ENCODE measurements at places on chromosomes 5 and 9. TPM values are rescaled to one million over a fixed set of nuclear protein-coding genes. Genes with fewer than 3 reads are reported as not detected.

DUSP1 gene
- total RNA-seq: 2,948 TPM

HSD17B3 gene
- 1.5 TPM for total RNA-seq

SET gene
- 162 TPM for total RNA-seq

PAIP2 gene
- total RNA-seq: 55.8 TPM

GRCh38 chr9:115444959-115445358, 327.0 kb upstream of the TNC start:
- no peak for DNase-seq

GRCh38 chr9:91126761-91127445, 234.8 kb downstream of the AUH start:
- no peak for DNase-seq

DNA sequence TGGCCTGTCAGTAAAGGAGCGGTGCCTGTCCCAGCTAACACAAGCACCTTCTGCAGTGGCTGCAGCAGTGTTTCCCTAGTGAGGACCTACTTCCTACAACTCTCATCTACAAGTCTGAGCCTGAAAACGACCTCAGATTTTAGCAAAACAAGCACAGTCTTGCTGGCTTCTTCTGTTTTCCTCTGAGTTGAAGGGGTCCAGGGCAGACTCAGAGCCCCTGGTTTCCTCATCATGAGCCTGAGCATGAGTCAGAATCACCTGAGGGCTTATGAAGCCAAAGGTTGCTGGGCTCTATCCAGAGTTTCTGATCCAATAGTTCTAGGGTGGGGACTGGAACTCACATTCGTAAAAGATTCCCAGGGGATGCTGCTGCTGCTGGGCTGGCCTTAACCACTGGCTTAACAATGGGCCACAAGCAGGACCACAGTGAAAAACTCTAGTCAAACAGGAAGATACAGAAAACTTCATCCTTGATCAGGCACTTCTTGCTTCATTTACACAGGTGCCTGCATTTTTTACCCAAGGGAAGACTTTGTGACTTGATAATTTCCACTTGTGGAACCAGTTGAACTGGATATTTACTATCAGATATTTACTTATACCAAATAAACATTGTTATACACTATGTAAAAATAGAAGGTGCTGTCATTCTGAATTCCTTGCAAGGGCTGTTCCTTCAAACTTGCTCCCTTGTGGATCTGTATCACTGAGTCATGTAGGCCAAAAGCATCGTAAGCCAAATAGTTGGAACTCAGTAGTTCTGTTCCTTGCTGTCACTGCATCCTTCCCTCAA, 4.3 kb upstream of the ACER2 start:
- no peak for DNase-seq

GRCh38 chr5:38422622-38423021, 133.8 kb downstream of the LIFR start:
- DNase-seq: no peak

GRCh38 chr5:168251259-168251658, 40.2 kb upstream of the WWC1 start:
- DNase-seq: no peak

DNA sequence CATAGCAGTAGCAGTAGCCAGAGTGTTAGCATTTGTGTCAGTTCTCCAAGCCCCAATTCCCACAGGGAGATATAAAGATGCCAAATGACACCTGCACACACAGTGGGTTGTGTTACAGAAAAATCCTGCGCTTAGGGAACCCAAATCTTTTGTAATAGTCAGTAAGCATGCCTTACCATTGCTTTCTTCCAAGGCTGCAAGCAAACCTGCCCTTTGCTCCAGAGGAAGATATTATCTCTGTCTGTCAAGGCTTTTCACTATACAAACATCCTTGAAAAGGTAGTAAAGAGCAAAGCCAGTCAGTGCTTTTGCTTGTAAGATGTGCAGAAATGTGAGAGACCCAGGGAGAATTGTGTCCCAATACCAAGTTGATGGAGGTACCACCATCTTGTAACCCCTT, 2.9 kb downstream of the ANKDD1B start:
- DNase-seq: no peak

GRCh38 chr5:116525674-116526073, 48.9 kb downstream of the SEMA6A start:
- no peak for DNase-seq

- DNase-seq: no peak
These were observed 261.5 kb downstream of the CEMIP2 start for GRCh38 chr9:71506821-71507220.

DNA sequence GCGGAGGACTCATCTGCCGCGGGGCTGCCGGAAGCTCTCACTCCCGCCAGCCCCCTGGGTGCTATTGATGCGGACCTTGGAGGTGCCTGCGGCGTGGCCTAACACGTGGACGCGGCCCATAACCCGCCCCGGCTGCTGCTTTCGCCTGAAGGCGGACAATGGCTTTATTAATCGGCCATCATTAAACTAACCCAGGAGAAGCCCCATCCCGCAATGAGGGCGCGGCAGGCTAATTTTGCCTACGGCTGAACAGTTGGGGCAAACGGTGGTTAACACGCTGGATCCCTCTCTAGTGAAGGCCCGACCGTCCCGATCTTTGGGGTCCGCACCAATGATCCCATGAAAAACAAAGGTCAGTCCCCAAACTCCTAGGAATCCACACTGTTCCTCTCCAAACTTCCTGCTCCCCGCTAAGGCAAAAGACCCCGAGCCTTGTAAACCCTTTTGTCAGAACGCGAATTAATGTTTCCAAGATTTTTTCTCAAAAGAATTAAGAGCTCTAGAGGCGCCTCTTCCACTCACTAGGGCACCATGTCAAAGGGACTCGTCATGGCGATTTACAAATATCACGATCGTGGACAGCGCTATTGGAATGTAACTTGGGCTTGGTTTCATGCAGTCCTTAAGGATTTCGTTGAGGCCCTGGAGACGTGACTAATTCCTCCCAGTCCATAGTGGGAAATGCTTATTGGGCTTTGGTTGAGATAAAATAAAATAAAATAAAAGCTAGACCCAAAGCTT, 193.1 kb downstream of the MEF2C start:
- no peak for DNase-seq

DNA sequence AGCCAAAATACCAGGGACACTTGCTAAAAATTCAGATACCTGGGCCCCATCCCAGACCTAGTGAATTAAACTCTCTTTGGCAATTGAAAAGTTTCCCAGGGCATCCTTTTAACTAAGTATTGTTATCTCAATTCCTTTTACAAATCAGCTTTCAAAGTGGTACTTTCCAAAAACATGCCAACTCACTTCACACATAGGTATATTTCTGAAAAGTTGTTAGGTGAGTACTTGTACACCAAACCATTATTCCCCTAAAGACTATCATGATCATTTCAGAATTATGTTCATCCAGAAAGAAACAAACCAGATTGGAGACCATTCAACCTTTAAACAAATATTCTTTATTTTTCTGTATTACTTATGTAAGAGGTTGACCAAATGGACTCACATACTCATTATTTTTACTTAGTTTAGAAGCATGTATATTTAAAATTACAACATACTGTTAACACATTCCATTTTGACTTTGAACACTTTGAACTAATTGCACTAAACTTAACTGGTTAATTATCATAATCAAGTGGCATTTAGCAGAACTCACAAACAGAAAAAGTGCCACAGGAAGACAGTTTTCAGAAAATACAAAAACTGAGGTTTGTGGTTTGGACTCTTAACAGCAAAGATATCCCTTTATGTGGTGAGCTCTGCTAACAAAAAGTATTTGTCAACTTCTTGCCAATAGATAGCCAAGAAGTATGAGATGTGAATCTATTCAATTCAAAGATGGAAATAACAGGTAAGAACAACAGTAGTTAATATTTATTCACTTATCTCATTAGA, 40.7 kb downstream of the KIAA0825 start:
- no peak for DNase-seq

DNA sequence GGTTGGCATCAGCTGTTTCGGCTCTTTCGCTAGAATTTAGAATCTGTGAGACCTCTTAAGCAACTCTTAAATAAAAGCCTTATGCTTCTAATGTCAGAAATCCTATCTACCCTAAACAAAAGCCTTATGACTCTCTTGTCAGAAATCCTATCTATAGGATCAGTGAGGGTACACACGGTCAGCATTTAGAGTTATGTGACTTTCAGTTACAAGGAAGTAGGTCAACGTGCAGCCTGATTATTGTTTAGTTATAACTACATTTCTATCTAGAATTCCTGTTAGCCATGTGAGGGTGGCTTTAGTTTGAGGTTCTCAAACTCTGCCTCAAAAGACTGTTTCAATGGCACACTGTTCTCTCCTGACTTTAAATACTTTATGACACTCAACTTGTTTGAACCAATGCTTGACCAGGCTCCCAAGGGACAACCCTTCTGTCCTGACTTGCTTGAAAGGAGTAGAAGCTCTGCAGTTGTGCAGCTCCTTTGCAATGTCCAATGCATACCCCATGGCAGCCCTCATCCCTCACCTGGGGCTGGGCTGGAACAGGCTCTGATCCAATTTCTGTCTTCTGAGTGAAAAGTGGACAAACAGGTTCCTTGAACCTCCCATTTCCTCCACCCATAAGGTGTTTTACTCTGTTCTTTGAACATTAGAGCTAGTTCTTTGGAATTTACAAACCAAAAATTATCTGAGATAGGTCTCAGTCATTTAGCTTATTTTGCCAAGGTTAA, 251.6 kb upstream of the PIK3R1 start:
- DNase-seq: no peak

DNA sequence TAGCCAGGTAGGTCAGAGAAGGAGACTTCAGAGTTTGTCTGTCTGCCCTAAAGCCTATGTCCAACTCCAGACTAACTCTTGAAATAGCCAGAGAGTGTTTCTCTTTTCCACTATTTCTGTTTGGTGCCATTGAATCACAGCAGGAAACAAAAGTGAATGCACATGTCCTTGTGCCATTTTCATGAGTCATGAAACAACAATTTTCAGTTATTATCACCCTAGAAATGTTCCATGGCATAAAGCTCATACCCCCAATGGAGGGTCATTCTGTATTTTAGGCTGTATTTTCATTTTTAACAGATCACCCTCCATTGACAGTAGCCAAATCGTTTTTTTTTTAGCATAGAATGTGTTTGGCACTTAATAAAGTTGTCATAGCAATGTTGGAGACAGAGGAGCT, 124.7 kb downstream of the PAPPA start:
- DNase-seq: no peak

- no peak for DNase-seq
These were observed 198.7 kb upstream of the KLF9 start for GRCh38 chr9:70613024-70613768.

All from suprapubic skin (tissue), 4 donors.